ENCODE measurements at places on chromosomes 12 and 14. TPM values are rescaled to one million over a fixed set of nuclear protein-coding genes. Genes with fewer than 3 reads are reported as not detected.

RFX4 gene
- total RNA-seq = not detected

PIP4P1 gene
- total RNA-seq = 34.9 TPM

DNA sequence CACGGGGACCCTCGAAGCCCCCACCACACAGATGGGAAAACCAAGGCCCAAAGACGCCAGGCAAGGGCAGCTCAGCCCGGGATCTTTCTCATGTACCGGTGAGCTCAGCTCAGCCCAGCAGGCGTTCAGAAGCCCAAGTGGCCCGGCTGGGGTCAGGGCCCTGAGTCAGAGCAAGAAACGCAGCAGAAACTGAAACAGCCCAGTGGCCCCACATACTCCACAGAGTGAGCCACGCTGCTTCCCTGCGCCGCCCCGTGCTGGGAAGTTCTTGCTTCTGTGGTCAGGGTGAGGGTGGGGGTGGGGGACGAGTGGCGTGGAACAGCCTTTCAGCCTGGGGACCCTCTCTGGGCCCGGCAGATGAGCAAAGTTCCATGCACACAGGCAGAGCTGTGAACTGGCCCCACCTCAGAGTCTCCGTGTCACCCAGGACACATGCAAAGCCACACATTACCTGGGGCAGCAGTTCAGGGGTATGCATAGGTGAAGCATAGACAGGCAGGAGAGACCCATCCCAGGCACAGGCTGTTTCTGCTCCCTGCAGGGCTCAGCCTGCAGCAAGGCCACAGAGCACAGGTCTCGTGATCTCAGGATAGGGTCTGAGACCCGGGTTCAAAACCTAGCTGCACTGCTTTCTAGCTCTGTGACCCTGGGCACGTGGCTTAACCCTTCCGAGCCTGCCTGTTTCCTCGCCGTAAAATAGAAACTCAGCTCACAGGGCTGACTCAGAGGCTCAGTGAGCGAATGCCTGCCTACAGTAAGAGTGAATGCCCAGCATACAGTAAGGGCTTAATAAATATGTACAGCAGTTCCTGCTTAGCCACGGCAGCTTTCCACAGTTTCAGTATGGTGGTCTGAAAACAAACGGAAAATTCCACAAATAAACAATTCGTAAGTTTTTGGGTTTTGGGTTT is 21.6 kb downstream of the NCOR2 start:
- H3K27ac ChIP-seq = no peak overlapping the region
- no peak overlapping the region for H3K4me3 ChIP-seq
- H3K27me3 ChIP-seq = no peaks in the 10 kb centered on the region
- H3K4me1 ChIP-seq = peaks cover 66% of the 10 kb centered on the region
- no peaks in the 10 kb centered on the region for H3K36me3 ChIP-seq

DNA sequence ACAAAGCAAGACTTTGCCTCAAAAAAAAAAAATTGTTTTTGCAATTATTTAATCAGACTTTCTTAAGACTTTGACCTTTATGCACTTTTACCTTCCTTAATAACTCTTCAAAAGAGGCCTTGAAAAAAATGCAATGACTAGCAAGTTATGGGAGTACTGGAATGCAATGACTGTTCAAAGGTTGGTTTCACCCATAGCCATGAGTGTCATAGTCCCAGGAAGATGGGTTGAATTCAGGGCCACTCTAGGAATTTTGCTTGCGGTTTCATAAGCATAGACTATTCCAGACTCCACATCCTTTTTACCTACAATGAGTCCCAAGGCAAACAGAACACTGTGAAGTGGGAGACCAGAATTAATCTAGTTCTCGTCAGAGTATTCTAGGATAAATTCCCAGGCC is 29.4 kb upstream of the DENND5B start:
- peaks cover 4% of the 10 kb centered on the region for H3K4me1 ChIP-seq
- no peak overlapping the region for H3K27ac ChIP-seq
- no peak for DNase-seq
- no peaks in the 10 kb centered on the region for H3K36me3 ChIP-seq

- peaks cover 75% of the 10 kb centered on the region for H3K4me1 ChIP-seq
- peak overlapping the region; percentile 75 for H3K27ac ChIP-seq
- DNase-seq = no peak
- H3K36me3 ChIP-seq = peaks cover 18% of the 10 kb centered on the region
- no peaks in the 10 kb centered on the region for H3K27me3 ChIP-seq
Observed at GRCh38 chr12:113239288-113239771, 18.1 kb downstream of the TPCN1 start.

Data from osteocyte (in vitro differentiated cells).